ENCODE measurements at places on chromosomes 1 and 21.
A peak's percentile ranks its signal among the peaks of the same experiment; 100 is the strongest.

GRCh38 chr1:167924102-167924501 lies 10.2 kb upstream of the ADCY10 start:
- DNase-seq = no peak

- DNase-seq = no peak
Measured at GRCh38 chr1:7471836-7472235, 299.3 kb upstream of the VAMP3 start.

DNA sequence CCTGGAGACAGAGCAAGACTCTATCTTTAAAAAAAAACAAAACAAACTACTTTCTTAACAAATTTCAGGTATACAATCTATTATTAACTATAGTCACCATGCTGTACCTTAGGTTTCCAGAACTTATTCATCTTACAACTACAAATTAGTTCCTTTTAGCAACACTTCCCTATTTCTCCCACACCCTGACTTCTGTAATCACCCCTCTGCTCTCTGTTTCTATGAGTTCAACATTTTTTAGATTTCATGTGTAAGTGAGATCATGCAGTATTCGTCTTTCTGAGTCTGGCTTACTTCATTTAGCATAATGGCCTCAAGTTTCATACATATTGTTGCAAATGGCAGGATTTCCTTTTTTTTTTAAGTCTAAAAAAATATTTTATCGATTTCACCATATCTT lies 77.9 kb upstream of the LPGAT1 start:
- DNase-seq = no peak

- DNase-seq = no peak
Measured at GRCh38 chr21:32468681-32469111, 56.2 kb downstream of the EVA1C start.

- DNase-seq = no peak
Measured at GRCh38 chr1:55203064-55203463, 12.1 kb downstream of the USP24 start.

GRCh38 chr1:201530741-201531531 lies 8.0 kb upstream of the NAV1 start:
- peak; percentile 60 for DNase-seq

DNA sequence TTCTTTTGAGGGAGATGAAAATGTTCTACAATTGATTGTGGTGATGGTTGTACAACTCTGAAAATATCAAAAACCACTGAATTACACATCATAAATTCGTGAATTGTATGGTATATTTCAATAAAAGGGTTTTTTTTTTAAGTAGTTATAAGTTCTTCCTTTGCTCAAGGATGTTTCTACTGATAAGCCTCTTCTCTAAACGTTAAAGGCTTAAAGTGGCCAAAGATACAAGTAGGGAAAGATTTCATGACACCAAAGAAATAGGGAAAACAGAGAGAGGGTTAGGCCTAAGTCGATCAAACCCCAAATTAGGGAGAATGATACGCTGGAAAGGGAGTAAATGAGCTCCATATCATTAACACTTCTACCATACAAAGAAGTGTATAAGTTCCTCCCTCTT lies 4.1 kb downstream of the KDM5B start:
- no peak for DNase-seq

GRCh38 chr1:41917835-41918449 lies 780 bp downstream of the HIVEP3 start:
- peak; percentile 25 for DNase-seq

- no peak for DNase-seq
Measured at GRCh38 chr1:154553056-154554030, 5.1 kb downstream of the UBE2Q1 start.

All from SK-N-DZ (cell line).